Stimulated activated CD4-positive, alpha-beta T cell treated with anti-CD3 and anti-CD28 coated beads, TNF-alpha, amount 100 ng/mL, for 1 hour (primary cell): ENCODE measurements at places on chromosomes 3 and 15.

DNA sequence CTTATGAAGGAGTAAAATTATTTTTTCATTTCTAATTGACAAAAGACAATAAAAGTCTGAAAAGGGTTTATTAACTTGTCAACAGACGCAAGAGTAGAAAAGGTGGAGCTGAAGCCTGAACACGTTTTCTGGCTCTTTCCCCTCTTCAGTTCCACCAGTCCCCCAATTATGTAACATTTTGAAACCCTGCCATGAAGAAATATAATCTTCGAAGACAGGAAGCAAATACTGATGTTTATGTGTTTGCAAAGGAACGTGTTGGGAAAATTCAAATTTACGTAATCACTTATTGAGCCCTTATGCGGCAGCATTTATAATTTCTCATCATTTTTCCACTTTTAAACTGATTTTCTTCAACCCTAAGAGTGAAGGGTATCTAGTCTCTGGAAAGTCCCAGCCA lies 767 bp downstream of the AP3S2 start:
- no peak for DNase-seq

DNA sequence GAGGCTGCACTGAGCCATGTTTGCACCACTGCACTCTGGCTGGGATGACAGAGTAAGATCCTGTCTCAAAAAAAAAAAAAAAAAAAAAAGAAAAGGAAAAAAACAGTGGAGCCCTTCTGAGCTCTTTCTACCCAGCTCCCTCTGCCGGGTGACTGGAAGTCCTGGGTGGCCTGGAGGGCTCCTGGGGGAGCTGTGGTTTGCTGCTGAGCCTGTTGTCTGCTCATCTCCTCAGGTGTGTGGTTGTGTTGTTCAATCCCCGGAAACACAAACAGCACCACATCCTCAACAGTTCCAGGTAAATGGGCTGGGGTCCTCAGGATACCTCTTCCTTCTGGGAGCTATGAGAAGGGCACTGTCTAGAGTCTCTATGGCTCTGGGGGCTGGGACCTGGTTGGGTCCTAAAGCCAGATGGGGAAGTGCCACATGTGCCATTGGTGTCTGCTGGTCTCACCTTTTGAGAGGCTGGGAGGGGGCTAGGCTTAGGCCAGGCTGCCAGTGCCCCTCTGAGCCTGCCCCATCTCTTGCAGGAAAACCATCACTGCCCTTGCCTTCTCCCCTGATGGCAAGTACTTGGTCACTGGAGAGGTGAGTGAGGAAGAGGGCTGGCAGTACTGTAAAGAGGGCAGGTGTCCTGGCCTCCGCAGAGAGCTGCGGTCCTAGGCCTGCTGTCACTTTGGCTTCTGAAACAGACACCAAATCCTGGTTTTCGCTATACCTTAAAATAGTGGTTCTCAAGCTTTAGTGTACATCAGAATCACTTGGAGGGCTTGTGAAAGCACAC lies 17.1 kb upstream of the JMJD7 start:
- DNase-seq, result no peak

DNA sequence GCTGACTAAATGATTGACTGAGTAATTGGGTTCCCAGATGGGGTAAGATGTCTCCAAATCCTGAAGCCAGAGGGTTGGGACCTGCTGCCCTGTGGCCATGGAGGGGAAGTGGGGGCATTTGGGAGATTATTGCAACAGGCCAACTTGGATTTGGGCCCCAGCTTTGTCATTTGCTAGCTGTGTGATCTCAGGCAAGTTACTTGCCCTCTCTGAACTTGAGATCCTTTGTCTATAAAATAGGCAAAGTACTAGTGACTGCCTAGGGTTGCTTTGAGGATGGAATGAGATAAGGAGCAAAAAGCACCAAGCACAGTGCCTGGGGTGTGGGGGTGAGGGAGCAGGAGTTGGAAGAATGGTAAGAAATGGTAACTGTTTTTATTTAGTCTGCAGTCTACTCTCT lies 4.4 kb upstream of the INSYN1 start:
- no peak for DNase-seq

DNA sequence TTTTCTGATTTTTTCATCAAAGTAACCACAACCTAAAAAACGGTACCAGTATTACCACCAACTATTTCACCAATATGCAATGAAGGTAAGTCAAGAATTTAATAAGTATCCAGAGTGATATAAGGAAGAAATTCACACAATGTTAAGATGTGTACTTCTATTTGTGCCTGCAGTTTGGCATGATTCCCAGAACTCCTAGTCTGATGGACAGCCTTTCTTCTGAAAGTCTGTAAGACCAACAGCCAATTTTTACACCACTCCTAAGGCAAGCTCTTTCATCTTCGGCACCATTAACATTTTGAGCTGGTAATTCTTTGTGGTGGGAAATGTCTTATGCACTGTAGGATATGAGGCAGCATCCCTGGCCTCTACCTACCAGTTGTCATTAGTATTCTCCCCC lies 108.3 kb downstream of the VPS13C start:
- no peak for DNase-seq

- DNase-seq, result no peak
These were observed 189.8 kb downstream of the PLCL2 start for GRCh38 chr3:17074559-17074958.
